ENCODE measurements at places on chromosomes 4 and X.
A peak's percentile ranks its signal among the peaks of the same experiment; 100 is the strongest.

- peak; percentile 27 for DNase-seq
Measured at GRCh38 chrX:48509245-48509590, 426 bp downstream of the PORCN start.

DNA sequence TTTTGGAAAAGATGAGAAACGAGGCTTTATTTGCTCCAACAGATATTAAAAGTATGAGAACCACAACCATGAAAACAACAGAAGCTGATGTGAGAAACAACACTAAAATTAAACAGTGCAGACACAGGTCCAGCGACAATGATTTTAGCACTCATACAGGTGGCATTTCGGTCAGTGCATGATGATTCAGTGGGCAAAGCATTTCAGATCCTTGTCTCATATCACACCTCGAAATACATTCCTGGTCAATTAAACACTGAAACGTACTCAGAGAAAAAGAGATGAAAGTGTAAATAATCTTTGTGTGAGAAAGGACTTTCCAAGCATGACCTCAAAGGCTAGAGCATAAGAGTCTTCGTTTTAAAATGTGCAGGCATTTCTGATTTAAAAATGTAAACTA, 85.2 kb downstream of the ACOX3 start:
- DNase-seq = no peak

GRCh38 chrX:10512741-10513140, 107.6 kb downstream of the MID1 start:
- DNase-seq = no peak

GRCh38 chr4:1626151-1626550, 58.0 kb downstream of the FAM53A start:
- no peak for DNase-seq

DNA sequence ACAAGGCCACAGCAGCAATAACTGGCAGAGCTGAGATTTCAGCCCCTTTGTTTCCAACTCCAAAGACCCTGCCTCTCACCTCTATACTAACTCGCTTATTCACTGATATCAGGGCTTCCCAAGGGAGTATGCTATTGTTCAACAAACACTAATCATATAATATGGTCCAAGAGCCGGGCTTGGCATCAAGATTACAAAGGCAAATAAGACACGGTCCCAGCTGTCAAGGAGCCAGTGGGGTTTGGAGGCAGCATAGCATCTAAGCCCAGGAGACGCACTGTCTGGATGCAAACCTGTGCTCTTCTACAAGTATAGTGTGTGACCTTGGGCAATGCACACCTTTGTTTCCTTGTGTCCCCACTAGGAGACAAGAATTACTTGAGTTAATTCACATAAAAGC, 28.7 kb downstream of the PAPSS1 start:
- no peak for DNase-seq

- DNase-seq = no peak
Measured at GRCh38 chrX:24231131-24231540, 81.6 kb downstream of the ZFX start.
